ENCODE measurements at places on chromosomes 4 and X.

DNA sequence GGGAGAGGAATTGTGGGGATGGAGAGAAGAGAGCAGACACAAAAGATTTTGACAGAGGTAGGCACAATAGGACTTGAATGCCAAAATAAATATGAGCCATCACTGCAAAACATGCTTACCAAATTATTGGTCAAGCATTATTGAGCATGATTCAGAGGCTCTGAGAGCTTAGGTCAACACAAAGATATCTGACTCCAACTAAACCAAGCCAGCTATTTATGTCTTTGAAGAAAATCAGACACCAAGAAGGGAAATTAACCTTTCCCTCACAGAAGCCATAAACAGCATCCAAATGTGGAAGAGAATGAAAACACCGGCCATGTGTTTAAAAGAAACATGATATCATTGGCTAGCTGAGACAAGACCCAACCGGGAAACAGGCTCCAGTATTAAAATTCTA lies 323.2 kb downstream of the RAB28 start:
- DNase-seq, result no peak

DNA sequence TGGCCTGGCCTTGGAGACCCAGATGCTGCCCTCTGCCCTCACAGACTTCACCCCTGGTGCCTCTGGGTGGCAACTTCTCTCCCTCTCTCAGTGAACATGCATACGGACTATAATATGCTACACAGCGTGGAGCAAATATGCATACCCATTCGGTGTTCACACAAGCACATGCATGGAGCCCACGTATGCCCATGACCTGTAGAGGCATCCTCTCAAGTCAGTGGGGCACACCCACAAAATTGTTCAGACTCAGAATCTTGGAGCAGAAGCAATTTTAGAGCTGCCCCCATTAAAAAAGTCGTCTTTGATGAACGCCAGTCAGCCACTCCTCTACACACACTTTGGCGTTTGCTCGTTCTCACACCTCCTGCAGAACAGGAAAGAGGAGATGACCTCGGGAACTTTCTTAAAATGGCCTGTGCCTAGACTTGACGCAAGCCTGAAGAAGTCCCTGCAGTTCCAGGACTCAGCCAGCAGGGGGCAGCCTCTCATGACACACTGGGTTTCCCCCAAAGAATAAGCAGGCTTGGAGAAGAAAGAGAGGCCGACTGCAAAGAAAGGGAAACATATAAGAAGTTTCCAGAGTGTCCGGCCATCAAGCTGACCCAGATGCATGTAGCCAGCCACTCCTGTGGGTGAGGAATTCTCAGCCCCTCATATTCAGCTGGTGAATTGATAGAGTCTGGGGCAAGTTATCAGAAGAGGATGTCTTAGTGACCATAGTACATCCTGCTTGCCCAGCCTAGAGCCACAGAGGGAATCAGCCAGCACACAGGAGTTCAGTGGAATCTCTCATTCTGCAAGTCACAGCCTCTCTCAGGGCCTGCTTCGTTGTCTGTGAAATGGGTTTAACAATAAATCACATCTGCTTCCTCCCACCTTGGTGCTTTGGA lies 17.3 kb downstream of the APLN start:
- DNase-seq, result peak; percentile 56

GRCh38 chrX:26203561-26203960 lies 11.3 kb downstream of the MAGEB6 start:
- DNase-seq, result no peak

GRCh38 chr4:138085736-138086305 lies 156.3 kb downstream of the SLC7A11 start:
- no peak for DNase-seq
